ENCODE measurements at places on chromosomes 12 and 14.

DNA sequence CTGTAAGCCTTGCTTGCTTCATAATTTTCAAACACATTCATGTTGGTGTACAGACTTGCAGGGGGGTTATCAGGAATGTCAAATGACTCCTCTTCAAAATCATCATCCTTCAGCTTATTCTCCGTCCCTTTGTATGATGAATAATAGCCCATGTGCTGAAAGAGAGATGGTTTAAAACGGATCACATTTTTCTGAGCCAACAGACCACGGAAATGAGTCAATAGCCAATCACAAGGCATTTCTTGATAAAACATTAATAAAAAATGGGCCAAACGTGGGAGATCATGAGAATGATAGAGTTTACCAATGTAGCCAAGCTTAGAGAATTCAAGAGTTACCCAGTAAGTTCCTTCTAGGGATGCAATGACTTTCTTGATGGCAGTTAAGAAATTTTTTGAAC is 105.5 kb downstream of the NTS start:
- no peak for DNase-seq

GRCh38 chr12:73361864-73362230 is 1089.7 kb downstream of the TRHDE start:
- DNase-seq: no peak

GRCh38 chr12:77151030-77151429 is 85.7 kb upstream of the E2F7 start:
- no peak for DNase-seq

DNA sequence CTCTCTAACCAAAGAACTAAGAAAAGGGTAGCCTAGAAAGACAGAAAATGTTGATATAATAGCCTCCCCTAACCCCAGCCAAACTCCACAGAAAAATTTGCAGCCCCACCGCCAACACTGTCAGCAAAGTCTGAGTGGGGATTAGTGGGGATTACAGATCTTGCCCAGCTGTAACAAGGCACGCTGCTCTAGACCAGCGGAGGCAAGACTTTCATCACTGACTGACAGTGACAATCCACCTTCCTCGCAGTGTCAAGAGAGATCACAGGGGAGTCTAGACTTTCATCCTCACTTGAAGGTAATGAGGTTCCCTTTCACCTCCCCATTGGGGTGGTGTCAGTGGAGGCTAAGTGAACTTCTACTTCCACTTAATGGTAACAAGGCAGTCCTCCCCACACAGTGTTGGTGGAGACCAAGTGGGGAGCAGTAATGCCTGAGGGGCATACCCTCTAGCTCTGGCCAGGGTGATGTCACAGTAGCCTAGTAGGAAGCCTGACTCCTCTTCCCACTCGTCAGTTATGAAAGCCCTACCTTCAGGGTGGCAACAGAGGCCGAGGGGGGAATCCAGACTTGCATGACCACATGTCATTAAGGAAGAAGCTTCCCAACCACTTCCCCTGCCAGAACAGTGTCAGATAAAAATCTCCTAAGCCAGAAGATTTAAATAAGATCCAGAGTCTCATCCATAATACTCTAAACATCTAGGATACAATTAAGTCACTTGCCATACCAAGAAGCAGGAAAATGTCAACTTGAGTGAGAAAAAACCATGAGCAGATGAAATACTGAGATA is 91.7 kb upstream of the RASSF8 start:
- no peak for DNase-seq

GRCh38 chr12:67456431-67456901 is 187.3 kb downstream of the CAND1 start:
- peak; percentile 64 for DNase-seq

- no peak for DNase-seq
These were observed 52.7 kb downstream of the CYP46A1 start for GRCh38 chr14:99736603-99737371.

- no peak for DNase-seq
These were observed 82.9 kb downstream of the CCDC60 start for GRCh38 chr12:119417440-119417839.

DNA sequence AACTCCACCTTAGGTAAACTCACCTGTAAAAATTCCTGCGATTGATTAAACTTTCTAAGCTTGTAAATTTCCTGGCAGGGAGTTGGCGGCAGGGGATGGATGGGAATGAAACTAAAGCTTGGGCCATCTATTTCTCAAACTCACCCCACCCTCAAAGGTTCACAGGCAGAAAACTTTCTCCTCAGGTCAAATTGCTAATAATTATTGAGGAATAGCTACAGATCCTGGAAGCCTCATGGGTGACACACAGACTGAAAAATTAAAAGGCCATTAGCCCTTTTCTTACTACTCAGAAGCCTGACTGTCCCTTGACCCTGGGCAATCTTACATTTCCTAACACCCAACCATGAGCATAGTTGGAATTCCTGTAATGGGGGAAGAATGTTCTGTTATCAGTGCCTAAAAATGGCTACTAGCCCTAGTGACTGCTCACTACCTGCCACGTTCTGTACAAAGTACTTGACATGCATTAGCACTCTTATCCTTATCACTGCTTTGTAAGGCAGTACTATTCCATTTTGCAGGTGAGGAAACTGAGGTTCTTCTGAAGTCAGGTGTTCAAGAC is 12.4 kb upstream of the SYNDIG1L start:
- no peak for DNase-seq

DNA sequence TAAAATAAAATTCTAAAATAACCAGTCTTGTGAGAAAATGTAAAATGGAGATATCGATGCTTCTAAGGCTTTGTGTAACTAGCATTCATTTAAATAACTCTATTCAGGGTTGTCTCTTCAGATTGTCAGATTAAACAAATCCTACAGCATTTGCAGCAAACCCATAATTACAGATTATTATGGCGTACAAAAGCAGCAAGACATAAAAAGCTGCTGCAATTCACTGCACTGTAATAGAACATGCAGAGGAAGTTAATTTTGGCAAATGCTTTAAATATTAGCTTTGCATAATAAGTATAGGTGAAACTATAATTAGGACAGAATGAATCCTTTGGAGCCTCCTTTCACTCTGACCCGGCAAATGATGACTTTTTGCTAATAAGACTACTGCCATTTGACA is 98.3 kb downstream of the INSM2 start:
- no peak for DNase-seq

DNA sequence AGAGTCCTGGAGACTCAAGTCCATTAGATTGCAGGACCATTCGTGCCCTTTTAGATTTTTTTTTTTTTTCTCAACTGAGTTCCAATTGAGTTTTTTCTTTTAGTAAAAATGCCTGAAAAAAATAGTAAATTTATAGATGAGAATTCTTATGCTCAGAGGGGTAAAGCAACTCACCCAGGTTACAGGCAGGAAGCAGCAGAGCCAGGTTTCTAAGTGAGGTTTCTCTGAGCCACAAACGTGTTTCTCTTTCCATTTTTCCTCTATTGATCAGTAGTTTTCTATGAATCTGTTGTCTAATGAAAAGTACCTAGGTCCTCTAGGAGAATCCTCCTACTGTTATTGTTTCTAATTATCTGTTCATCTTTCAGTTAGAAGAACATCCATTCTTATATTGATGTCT is 66.4 kb upstream of the C12orf71 start:
- no peak for DNase-seq

GRCh38 chr14:50010752-50011151 is 105.6 kb downstream of the VCPKMT start:
- no peak for DNase-seq

- no peak for DNase-seq
These were observed 77.8 kb downstream of the HECTD4 start for GRCh38 chr12:112304436-112304835.

GRCh38 chr14:54200726-54201125 is 196.1 kb upstream of the CDKN3 start:
- no peak for DNase-seq

GRCh38 chr12:12467688-12468261 is 94.9 kb downstream of the DUSP16 start:
- peak; percentile 18 for DNase-seq

- DNase-seq: no peak
These were observed 5.0 kb downstream of the MGST1 start for GRCh38 chr12:16352481-16352880.

- no peak for DNase-seq
These were observed 525.4 kb downstream of the FUT8 start for GRCh38 chr14:65937960-65938316.

DNA sequence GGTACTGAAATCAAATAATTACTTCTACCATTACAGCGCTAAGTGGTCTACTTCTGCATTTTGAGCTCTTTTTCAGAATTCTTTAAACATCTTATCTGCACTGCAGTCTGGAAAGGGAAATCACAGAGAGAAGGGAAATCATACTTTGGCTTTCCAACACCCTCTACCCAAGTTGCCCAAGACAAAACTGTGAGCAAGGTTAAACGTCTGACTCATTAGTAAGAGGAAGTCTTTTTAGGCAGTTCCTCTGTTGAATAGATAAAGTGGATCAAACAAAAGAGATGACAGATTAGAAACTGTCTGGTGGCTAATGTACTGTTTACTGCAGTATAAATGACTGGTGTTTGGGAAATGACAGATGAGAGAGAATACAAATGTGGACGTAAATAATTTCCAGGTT is 858.1 kb downstream of the NRXN3 start:
- no peak for DNase-seq

DNA sequence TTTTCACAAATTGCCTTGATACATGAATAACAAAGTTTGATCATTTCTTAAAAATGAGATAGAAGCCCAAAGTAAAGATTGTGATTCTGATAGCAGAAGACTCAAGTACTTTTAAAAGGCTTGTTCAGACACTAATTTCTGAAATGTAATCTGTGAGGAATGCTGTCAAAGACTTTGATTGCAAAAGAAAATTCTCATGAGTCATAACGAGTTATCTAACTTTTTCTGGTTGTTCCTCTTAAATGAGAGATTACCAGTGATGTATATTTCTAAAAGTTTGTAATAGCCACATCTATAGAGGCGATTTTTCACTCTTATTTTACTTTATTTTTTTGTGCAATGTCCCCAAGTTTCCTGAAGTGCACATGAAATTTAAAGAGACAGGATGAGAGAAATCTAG is 7.0 kb downstream of the PYGL start:
- DNase-seq: no peak

DNA sequence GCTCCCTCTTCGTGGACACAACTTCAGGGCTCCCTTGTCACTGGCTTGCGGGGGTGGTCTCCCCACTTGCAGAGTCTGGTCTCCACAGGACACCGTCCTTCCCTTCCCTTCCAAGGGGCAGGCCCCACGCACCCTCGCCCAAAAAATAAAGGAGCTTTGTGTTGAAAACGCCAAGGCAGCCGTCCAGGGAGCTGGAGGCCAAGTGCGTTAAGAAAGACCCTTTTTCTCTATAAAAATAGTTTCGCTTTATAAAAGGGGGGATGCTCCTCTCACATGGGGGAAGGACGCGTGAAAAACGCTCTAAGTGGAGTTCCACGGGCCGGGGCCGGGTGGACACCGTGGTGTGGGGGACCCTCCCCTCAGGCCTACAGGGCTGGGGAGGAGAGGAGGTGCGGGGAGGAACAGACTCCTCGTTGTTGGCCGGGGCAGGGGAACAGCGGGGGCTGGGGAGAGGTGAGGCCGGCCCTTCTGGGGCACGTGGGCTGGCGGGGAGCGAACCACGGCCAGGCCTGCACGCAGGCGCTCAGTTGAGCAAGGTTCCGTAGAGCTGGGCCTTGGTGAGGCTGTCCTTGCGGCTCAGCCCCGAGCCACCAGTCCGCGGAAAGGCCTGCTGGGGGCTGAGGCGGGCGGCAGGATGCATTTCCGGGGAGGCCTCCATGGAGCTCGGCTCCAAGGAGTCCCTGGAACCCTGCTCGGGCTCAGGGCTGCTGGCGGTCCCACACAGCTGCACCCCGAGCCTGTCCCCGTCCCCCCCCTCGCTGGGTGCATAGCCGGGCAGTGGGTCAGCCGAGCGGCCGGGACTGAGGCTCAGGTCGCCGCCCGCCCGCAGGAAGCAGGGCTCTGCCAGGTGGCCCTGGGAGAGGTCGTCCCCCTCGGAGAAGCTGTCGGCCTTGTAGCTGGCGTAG is 49.5 kb downstream of the BEGAIN start:
- no peak for DNase-seq

GRCh38 chr14:99481745-99482099 is 513 bp downstream of the CCNK start:
- DNase-seq: peak; percentile 17

DNA sequence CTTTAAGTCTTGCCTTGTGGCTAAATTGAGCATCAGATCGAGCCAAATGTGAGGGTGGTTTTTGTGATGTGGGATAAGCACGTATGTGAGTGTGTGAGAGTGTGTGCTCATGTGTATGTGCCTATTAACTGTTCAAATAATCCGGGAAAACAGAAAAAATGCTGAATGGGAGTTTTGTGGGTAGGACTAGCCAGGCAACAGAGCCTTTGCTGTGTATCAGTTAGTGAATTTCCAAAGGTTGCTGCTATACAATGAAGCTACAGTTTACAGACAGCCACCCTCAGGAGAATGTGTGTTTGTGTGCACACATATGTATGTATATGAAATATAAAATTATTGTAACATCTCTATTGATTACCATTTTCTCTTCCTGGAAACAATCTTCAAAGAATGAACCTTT is 154.0 kb downstream of the SOX5 start:
- no peak for DNase-seq

DNA sequence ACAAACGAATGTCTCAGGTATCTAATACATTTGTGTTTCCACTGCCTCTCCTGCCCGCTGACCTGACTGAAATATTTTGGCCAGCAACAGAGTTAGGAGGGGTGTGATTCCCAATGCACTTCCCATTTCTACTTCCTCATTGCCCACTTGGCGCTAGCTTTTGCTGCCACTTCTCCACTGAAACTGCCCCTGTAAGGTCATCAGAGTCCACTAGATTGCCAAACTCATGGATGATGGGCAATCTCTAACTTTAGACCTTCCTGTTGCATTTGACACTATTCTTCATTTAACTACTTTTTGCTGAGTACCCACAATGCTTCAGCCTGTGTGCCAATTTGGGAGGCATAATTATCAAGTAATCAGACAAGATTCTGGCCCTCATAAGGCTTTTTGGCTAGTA is 40.8 kb downstream of the GPR65 start:
- DNase-seq: no peak

DNA sequence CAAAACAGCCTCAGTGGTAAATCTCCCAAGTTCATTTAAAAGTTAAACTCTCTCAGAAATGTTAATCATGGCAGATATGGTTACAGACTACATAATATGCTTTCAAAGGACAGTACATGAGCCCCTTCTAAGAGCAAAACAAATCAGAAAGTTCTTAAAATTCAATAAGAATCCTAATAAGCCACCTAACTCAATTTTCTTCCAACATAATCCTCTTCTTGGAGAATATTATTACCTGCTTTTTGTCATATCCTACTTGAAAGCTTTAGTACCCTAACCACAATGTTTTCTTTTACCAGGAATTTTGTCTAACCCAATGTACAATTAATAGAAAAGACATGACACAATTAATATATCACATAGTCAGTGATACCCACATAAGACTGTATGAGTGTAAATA is 236.5 kb upstream of the ATP2B1 start:
- no peak for DNase-seq

DNA sequence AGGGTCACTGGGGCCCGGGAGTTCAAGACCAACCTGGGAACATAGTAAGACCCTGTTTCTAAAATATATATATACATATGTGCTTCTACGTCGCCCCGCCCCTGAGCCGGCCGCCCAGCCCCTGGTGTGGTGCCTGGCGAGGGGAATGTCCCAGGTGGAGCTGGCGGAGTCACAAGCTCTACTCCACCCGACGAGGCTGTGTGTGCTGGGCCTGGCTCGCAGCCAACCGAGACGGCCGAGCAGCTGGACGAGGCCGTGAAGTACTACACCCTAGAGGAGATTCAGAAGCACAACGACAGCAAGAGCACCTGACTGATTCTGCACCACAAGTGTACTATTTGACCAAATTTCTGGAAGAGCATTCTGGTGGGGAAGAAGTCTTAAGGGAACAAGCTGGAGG is 22.1 kb upstream of the ITPK1 start:
- no peak for DNase-seq

- no peak for DNase-seq
These were observed 402.5 kb downstream of the PCNX1 start for GRCh38 chr14:71309756-71310155.
